A549 treated with ZK216348 at 1 μM for 4 hours (cell line): ENCODE measurements at places on chromosomes 4 and X. TPM values are rescaled to one million over a fixed set of nuclear protein-coding genes. Genes with fewer than 3 reads are reported as not detected.

The PRMT9 gene
- 2.2 to 3.7 TPM (median 2.9 TPM) in 5 replicates for total RNA-seq

The POLR2B gene
- total RNA-seq: 61.5 to 79.5 TPM (median 65.0 TPM) in 5 replicates

The TAF7L gene
- 0.11 TPM in 2 of 5 replicates, not detected in the others for total RNA-seq

The FHIP1A gene
- total RNA-seq: 0.07 to 0.47 TPM (median 0.18 TPM) in 5 replicates

The GAGE2A gene
- not detected in 5 replicates for total RNA-seq
